ENCODE measurements at places on chromosomes 2 and 18.
A peak's percentile ranks its signal among the peaks of the same experiment; 100 is the strongest.

DNA sequence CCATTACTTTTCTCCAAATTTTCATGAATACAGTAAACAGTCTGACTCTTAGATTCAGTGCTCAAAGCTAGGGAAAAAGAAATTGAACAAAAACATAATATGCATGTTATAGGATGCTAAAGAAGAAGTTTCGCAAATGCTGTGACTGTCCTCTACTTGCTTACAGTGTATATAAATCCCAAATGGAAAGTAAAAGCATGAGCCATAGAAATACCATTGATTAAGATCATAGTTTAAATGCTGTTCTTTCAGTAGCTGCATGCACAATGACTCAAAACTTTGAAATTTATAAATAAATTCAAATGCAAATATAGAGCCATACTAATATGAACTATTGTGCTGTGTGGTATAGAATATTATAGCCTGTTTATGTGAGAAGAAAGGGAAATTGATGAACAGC is 1113.9 kb upstream of the ACVR2A start:
- H3K27ac ChIP-seq = no peak overlapping the region
- no peak for DNase-seq
- H3K4me3 ChIP-seq = no peak overlapping the region
- H3K4me1 ChIP-seq = no peaks in the 10 kb centered on the region
- no peaks in the 10 kb centered on the region for H3K27me3 ChIP-seq
- no peaks in the 10 kb centered on the region for H3K36me3 ChIP-seq

GRCh38 chr2:102069311-102069974 is 73.1 kb upstream of the IL1R1 start:
- no peak overlapping the region for H3K4me3 ChIP-seq
- peaks cover 4% of the 10 kb centered on the region for H3K4me1 ChIP-seq
- peaks cover 2% of the 10 kb centered on the region for H3K36me3 ChIP-seq
- H3K27ac ChIP-seq = no peak overlapping the region
- no peak for DNase-seq
- H3K27me3 ChIP-seq = peaks cover 8% of the 10 kb centered on the region

- H3K27me3 ChIP-seq = no peaks in the 10 kb centered on the region
- peaks cover 28% of the 10 kb centered on the region for H3K4me1 ChIP-seq
- peak; percentile 50 for DNase-seq
- peak overlapping the region; percentile 92 for H3K4me3 ChIP-seq
Observed at GRCh38 chr2:55133467-55134315, 83.4 kb upstream of the RTN4 start.

- H3K27me3 ChIP-seq = no peaks in the 10 kb centered on the region
- H3K27ac ChIP-seq = no peak overlapping the region
- H3K4me3 ChIP-seq = no peak overlapping the region
- H3K36me3 ChIP-seq = no peaks in the 10 kb centered on the region
- DNase-seq = no peak
- H3K4me1 ChIP-seq = no peaks in the 10 kb centered on the region
Observed at GRCh38 chr2:122500316-122501105, 745.1 kb downstream of the TSN start.

- H3K36me3 ChIP-seq = no peaks in the 10 kb centered on the region
- no peak overlapping the region for H3K27ac ChIP-seq
- no peaks in the 10 kb centered on the region for H3K4me1 ChIP-seq
- H3K27me3 ChIP-seq = peaks cover 10% of the 10 kb centered on the region
Observed at GRCh38 chr18:57043241-57043640, 103.6 kb upstream of the BOD1L2 start.

DNA sequence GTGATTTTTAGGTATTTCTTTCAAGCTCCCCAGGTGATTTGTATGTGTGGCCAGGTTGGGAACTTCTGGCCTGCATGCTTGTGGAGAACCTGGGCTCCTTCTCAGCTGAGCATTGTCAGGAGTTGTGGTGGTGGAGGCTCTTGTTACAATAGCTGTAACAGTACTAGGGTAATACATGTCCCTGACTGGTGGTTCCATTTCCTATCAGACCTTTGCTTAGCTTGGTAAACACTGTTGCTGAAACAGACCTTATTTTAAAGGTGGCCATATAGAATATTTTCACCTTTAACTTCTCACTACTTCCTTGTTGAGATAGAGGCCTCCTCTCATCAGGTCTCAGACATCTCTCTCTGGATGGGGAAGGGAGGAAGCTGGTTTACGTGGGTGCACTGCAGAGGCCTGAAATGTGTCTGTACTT is 79.2 kb downstream of the SETBP1 start:
- peak overlapping the region; percentile 76 for H3K4me3 ChIP-seq
- no peak for DNase-seq
- H3K27me3 ChIP-seq = no peaks in the 10 kb centered on the region
- peaks cover 29% of the 10 kb centered on the region for H3K36me3 ChIP-seq
- peaks cover 70% of the 10 kb centered on the region for H3K4me1 ChIP-seq
- peak overlapping the region; percentile 98 for H3K27ac ChIP-seq

GRCh38 chr2:141384676-141385075 is 746.1 kb downstream of the LRP1B start:
- no peak overlapping the region for H3K4me3 ChIP-seq
- no peaks in the 10 kb centered on the region for H3K36me3 ChIP-seq
- H3K27ac ChIP-seq = no peak overlapping the region
- DNase-seq = no peak

GRCh38 chr2:149068225-149068995 is 29.9 kb downstream of the LYPD6B start:
- peaks cover 2% of the 10 kb centered on the region for H3K27me3 ChIP-seq
- no peak overlapping the region for H3K4me3 ChIP-seq
- no peak for DNase-seq
- H3K36me3 ChIP-seq = peaks cover 7% of the 10 kb centered on the region

GRCh38 chr2:219720956-219721355 is 93.5 kb downstream of the SLC4A3 start:
- no peak for DNase-seq
- no peak overlapping the region for H3K27ac ChIP-seq
- H3K4me1 ChIP-seq = no peaks in the 10 kb centered on the region
- H3K27me3 ChIP-seq = peaks cover 10% of the 10 kb centered on the region
- H3K4me3 ChIP-seq = no peak overlapping the region

- peaks cover 2% of the 10 kb centered on the region for H3K27me3 ChIP-seq
- H3K27ac ChIP-seq = no peak overlapping the region
- H3K4me1 ChIP-seq = peaks cover 12% of the 10 kb centered on the region
- H3K36me3 ChIP-seq = no peaks in the 10 kb centered on the region
- H3K4me3 ChIP-seq = peak overlapping the region; percentile 24
Observed at GRCh38 chr18:50806208-50806616, 13.6 kb downstream of the MRO start.

- H3K4me3 ChIP-seq = no peak overlapping the region
- peaks cover 2% of the 10 kb centered on the region for H3K4me1 ChIP-seq
- no peak overlapping the region for H3K27ac ChIP-seq
Observed at GRCh38 chr2:3488855-3489763, 30.2 kb downstream of the ADI1 start.

- DNase-seq = no peak
- H3K4me1 ChIP-seq = no peaks in the 10 kb centered on the region
- no peaks in the 10 kb centered on the region for H3K27me3 ChIP-seq
- H3K27ac ChIP-seq = no peak overlapping the region
- H3K4me3 ChIP-seq = no peak overlapping the region
Observed at GRCh38 chr18:72444798-72445155, 99.4 kb downstream of the CBLN2 start.

Measured in memory B cell (primary cell).